ENCODE measurements at places on chromosomes 3 and 15.

- DNase-seq: no peak
Measured at GRCh38 chr3:125434582-125435011, 59.5 kb upstream of the ZNF148 start.

DNA sequence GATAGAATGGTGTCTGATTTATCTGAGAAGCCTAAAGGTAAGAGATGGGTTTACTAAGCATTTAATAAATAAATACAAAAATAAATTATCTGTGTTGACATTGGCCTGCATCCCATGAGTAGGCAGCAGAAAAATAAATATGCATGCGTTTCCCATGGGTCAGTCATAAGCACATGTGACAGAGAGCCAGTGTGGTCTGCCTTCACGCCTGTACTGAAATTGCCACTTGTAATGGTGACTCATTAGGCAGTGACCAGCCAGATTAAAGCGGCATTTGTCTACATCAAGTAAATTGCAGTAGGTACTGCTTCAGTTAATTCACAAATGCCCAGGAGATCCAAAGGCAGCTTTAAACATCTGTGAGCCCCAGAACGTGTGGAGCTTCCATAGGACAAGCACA lies 399.6 kb downstream of the NAALADL2 start:
- DNase-seq: no peak

DNA sequence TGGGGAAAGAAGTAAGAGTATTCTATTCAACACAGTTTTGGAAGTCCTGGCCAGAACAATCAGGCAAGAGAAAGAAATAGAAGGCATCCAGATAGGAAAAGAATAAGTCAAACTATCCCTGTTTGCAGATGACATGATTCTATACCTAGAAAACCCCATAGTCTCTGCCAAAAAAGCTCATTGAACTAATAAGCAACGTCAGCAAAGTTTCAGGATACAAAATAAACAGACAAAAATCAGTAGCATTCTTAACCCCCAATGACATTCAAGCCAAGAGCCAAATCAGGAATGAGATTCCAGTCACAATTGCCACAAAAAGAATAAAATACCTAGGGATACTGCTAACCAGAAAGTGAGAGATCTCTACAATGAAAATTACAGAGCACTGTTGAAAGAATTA lies 99.4 kb upstream of the MITF start:
- no peak for DNase-seq

DNA sequence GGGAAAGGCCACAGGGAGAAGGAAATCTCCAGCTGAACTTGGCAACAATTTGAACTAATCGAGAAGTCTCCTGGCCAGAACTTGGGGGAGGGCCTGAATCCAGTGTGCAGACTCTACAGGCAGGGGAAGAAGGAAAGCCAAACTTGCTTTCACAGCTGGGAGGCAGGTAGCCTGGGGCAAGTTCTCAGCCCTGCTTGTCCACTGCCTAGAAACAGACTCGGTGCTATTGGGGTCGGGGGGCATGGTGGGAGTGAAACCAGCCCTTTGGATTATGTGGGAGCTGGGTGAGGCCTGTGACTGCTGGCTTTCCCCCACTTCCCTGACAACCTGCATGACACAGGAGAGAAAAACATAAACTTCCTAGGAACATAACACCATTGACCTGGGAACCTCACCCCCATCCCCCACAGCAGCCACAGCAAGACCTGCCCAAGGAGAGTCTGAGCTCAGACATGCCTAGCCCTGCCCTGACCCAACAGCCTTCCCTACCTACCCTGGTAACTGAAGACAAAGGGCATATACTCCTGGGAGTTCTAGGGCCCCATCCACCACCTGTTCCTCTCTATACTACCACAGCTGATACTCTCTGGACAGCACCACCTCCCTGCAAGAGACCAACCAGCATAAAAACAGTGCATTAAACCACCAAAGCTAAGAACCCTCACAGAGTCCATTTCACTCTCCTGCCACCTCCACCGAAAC lies 103.7 kb upstream of the MNS1 start:
- DNase-seq: no peak

- DNase-seq: no peak
Measured at GRCh38 chr3:38528457-38528856, 32.3 kb downstream of the EXOG start.

DNA sequence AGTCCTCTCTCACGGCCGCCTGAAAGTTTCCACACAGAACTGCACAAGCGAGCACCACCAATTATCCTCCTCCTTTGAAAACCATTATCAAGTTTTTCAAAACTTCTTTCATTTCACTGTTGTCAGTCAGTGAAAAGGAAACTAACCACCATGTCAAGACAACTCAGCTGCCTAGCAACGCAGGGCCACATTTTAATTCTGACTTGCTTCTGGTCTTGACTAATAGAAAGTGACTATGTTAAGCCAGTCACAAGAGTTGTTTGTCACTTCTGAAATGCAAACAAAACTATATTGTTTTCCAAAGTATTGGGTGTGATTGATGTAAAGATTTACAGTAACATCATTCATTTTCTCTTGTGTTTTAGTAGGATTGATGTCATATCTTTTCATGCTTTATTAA lies 612.8 kb upstream of the AGTR1 start:
- DNase-seq: no peak

DNA sequence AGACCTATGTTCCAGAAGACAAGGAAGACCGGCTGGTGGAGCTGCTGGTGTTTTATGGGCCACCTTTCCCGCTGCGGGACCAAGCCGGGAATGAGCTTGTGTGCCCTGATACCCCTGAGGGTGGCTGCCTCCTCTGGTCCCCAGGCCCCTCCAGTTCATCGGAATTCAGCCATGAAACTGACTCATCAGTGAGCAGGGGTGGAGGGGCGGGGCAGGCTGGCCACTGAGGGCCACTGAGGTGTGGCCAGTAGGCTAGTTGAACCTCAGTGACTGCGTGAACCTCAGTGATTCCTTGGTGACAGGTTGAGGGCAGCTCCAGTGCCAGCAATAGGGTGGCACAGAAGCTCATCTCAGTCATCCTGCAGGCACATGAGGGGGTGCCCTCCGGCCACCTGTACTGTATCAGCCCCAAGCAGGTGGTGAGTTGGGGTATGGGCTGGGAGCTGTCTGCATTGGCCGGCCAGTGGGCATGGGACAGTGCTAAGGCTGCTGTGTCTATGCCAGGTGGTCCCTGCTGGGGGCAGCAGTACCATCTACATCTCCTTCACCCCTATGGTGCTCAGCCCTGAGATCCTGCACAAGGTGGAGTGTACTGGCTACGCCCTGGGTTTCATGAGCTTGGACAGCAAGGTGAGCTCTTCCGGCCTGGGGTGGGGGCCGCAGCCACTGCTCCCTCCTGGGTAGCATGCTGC lies 20.3 kb downstream of the ACAA1 start:
- no peak for DNase-seq

DNA sequence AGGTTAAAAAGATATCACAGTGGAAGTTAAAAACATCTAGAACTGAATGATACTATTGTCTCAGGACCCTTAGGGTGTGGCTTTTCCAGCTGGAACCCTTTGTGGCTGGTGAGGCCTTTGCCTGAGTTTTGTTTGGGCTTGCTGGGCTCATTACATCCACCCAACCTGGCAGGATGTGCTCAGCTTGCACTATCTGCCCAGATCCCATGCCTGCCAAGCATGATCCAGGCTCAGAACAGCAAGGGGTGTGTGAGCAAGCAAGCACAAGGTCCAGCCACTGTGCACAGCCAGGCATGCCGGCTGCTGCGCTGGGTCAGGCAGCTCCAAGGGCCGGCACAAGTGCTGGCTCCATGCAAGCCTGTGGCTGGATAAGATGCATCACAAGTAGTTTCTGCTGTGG lies 512.7 kb upstream of the CDIN1 start:
- DNase-seq: no peak

GRCh38 chr3:59733041-59733809 lies 683.4 kb upstream of the CFAP20DC start:
- DNase-seq: no peak

GRCh38 chr3:138072796-138073195 lies 42.6 kb downstream of the DZIP1L start:
- no peak for DNase-seq

- no peak for DNase-seq
Measured at GRCh38 chr3:109073116-109073515, 44.8 kb downstream of the MORC1 start.

DNA sequence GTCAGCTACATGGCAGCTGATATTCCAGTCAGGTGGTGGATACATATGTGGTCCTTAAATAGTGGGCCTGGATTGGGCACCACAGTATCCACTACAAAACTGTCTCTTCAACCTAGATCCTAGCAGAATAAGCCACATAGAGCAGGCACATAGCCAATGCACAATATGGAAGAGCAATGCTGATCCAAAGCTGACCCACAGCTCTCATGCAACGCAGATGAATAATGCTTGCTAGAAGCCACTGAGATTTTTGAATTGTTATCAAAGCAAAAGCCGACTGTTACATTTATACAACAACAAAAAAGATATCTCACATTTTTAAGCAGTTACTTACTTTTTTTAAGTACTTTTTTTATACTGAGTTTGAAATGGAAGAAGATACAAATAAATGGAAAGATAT lies 11.2 kb downstream of the CNTN3 start:
- DNase-seq: no peak

- no peak for DNase-seq
Measured at GRCh38 chr3:171113716-171114115, 87.2 kb upstream of the SLC2A2 start.

- no peak for DNase-seq
Measured at GRCh38 chr3:183160616-183161015, 1.9 kb downstream of the LAMP3 start.

DNA sequence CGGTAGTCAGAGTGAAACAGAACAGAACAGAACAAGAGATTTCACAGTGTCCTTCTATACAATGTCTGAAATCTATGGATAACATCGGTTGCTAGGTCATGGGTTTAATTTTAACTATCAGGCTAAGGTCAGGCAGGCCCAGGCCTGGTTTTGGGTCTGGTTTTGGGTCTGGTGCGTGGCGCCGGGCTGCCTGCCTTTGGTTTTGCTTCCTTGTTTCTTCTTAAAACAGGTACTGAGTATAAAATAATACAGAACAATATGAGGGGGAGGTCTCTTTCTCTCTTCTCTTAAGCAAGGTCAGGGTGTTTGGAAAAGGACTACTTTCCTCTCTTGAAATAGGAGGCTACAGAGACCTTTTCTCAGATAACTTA lies 1.4 kb downstream of the AEN start:
- DNase-seq: no peak

DNA sequence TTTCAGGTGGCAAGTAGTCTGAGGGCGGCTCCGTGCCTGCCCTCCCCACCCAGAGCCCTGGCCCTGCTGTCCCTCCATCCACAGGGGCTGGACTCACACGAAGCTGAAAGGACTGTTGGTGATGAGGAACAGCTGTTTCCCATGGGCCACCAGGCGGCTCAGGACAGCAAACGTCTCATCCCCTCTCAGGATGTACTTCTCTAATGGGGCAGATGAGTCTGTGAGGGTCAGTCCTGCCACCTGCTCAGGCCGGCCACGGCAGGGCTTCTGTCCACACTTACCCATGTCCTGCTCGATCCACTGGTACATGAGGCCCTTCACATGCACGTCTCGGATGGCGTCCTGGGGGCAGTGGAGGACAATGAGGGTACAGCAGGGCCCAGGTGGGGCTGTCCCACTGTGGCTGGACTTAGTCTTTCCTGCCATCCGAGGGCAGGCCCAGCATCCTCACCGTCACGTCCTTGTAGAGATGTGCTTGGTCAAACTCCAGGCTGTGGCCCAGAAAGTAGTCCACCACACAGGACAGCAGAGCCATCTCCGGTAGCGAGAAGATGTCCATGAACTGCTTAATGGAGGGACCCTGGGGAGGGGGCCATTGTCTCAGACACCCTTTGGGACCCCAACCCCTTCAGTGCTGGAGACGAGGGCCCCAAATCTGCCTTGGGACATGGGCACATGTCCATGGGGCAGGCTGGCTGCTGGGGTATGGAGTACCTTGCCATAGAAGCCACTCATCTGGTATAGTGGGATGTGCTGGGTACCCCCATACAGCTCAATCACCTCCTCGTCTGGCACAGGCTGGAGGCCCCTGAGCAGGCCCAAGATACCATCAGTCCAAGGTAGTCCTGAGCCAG lies 5.7 kb downstream of the NT5DC2 start:
- no peak for DNase-seq

DNA sequence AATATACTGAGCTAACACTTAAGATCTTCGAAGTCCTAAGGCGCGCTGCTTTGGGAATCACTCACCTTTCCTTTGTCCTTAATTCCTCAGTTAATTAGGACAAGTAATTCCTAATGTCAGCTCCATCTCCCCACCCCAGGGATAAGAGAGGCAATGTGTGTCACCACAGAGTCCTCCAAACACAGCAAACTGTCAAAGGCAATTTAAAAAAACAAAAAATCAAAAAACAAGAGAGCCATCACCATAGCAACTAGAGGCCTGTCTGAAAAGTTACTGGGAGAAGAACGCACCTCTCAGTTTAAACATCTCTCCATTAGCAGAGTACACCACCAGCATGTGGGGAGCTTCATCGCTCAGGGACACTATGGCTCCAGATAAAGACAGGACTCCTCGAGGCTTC lies 101.7 kb downstream of the OSBPL10 start:
- DNase-seq: no peak

- no peak for DNase-seq
Measured at GRCh38 chr3:63674586-63674985, 22.1 kb downstream of the SNTN start.

DNA sequence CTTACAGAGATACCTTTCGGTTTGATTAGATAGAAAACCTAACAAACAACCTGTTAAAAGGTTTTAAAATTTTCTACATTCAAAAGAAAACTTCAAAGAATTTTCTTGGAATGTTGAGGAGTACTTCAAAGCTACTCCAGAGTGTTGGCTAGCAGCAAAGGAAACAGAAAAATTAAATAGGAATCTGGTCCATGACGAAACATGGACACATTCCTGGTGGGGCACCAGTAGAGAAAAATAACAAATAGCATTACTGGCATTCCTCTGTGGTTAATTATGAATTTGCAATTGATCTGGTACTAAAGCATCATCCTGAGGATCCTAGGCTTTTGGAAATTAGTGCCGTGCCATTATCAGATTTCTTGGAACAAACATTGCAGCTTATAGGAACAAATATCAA lies 59.5 kb upstream of the DPPA4 start:
- DNase-seq: no peak

GRCh38 chr3:172246107-172246844 lies 202.0 kb downstream of the GHSR start:
- DNase-seq: no peak

DNA sequence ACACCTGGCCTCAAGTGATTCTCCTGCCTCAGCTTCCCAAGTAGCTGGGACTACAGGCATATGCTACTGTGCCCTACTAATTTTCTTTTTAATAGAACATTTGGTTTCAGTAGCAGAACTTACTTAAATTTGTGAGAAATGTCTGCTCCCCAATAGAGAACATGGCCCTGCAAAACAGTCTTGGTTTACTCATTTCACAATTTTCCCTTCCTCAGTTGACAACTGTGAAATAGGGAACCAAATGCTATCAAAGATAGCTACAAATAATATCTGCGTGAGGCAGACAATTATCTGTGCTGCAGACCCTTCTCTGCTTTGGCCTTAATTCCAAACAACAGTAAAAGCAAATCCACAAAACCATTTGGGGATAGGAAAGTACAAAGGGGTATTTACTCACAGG lies 22.6 kb downstream of the METTL6 start:
- no peak for DNase-seq

Data from effector memory CD4-positive, alpha-beta T cell (primary cell).